Heart right ventricle (tissue), 16 donors: ENCODE measurements at places on chromosomes 11 and 22. TPM values are rescaled to one million over a fixed set of nuclear protein-coding genes. Genes with fewer than 3 reads are reported as not detected.
A peak's percentile ranks its signal among the peaks of the same experiment; 100 is the strongest.

DNA sequence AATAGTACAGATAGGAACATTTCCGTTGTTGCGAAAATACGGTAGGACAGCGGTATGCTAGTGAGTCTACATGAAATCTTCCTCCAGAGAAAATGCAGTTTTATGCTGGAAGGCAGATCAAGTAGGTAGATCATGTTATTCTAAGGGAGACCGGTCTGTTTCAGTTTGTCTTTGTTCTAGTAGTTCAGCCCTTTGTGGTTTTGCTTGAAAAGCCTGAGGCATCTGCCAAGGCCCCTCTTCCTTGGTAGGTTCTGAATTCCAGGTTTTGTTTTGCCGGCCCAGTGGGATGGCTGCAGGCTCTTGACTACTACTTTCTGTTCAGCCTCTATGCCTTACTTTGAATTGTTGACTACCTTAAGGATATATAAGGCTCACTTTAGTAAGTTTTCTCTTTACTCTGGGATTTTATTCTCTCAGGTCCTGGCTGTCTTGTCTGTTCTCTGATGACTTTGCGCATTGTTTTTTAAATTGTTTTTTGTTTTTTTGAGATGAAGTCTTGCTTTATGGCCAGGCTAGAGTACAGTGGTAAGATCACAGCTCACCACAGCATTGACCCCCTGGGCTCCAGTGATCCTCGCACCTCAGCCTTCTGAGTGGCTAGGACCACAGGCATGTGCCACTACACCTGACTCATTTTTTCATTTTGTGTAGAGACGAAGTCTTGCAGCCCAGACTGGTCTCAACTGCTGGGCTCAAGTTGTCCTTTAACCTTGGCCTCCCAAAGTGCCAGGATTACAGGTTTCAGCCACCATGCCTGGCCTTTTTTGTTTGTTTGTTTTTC is 53.7 kb downstream of the HIPK3 start:
- H3K4me1 ChIP-seq: no peaks in the 10 kb centered on the region
- no peak overlapping the region for H3K4me3 ChIP-seq
- no peaks in the 10 kb centered on the region for H3K36me3 ChIP-seq
- no peaks in the 10 kb centered on the region for H3K27me3 ChIP-seq

- peaks cover 85% of the 10 kb centered on the region for H3K4me1 ChIP-seq
- peaks cover 3% of the 10 kb centered on the region for H3K36me3 ChIP-seq
- no peaks in the 10 kb centered on the region for H3K27me3 ChIP-seq
- H3K27ac ChIP-seq: peak overlapping the region; percentile 78
- H3K4me3 ChIP-seq: no peak overlapping the region
Measured at GRCh38 chr11:1503708-1504104, 17.1 kb upstream of the MOB2 start.

DNA sequence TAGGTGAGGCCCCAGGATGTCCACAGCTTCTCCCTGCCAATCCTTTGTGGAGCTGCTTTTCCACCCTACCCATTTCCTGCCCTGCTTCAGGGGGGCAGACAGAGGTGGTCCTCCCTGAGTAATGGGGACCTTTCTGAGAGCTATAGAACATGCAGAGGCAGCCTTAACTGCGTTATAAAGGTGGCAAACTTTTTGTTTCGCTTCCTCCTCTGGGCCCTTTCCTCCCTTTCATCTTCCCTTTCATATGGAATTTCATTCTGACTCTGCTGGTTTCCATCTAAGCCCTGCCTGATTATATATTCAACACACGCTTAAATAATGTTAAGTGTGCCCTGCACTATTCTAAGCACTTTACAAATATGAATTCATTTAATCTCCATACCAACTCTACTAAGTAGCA is 169.3 kb upstream of the E2F8 start:
- no peaks in the 10 kb centered on the region for H3K27me3 ChIP-seq
- no peaks in the 10 kb centered on the region for H3K36me3 ChIP-seq
- H3K27ac ChIP-seq: no peak overlapping the region
- no peak overlapping the region for H3K4me3 ChIP-seq

The OR51B4 gene
- total RNA-seq: not detected

The RAG2 gene
- not detected for total RNA-seq

The CACNA1I gene
- total RNA-seq: not detected
